Pancreas (tissue), 10 donors: ENCODE measurements at places on chromosomes 3 and 15. TPM values are rescaled to one million over a fixed set of nuclear protein-coding genes. Genes with fewer than 3 reads are reported as not detected.
A peak's percentile ranks its signal among the peaks of the same experiment; 100 is the strongest.

The MYLK gene
- 7.3 TPM for total RNA-seq

- H3K4me3 ChIP-seq: no peak overlapping the region
- no peak overlapping the region for H3K27ac ChIP-seq
- DNase-seq: no peak
- no peaks in the 10 kb centered on the region for H3K4me1 ChIP-seq
- H3K27me3 ChIP-seq: no peaks in the 10 kb centered on the region
- H3K36me3 ChIP-seq: no peaks in the 10 kb centered on the region
Observed at GRCh38 chr3:189229196-189229828, 57.5 kb downstream of the TPRG1 start.

DNA sequence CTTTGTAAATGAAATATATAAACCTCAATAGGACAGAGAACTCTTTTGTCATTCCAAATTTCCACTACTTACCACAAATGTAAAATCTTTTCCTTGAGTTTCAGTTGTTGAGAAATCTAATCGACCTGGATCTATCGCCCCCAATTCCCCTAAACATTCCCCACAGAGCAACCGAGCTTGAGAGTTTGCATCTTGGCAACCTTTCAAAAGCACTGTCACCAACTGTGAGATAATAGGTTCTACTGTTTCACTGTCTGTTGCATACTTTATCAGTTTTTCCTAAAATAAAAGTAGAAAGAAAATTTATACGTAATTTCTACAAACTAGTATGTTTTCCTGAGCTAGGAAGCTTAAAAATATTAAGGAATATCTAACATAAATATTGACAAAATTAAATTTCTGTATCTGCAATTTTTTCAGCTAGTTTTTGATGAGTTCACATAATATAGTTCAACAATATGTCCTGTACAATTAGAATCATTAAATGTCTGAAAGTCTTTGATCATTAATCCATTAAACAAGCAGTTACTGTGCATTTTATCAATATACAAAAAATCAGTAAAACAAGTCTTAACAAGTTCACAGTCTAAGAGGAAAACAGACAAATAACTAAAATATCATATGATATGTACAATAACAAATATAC, 54.5 kb downstream of the ATR start:
- no peaks in the 10 kb centered on the region for H3K36me3 ChIP-seq
- no peaks in the 10 kb centered on the region for H3K27me3 ChIP-seq
- H3K27ac ChIP-seq: no peak overlapping the region
- no peak for DNase-seq

DNA sequence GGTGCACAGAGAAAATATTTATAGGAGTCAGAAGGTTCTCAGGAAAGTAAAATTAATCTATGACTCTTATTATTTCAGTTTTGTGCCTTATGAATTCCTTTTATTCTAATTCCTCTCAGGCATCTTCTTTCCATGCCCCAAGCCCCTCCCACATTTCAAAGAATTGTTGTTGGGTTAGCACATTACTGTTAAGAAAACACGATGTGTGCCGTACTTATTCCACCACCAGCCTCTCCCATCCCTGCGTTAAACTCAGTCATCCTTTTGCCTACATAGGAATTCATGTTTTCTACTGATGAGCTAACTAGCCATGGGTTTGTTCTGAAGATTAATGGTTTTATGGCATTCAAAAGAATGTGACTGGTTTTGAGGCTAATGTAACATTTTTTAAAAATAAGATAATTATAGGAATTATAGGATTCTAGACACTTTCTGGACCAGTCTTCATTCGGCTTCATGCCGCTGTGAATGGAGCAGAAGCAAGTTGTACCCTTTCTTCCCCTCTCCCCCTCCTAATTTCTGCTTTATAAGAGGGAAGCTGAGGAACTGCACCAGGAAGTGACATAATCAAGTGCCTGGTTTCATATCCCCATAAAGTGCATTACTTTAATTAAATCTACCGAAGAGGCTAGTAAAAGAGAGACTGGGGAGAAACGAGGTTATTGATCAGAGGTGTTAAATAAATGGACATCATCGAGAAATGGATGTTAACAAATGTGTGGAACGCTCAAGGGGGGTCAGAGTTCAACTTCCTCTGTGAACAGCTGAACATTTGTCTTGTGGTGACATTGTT, 12.3 kb upstream of the MB21D2 start:
- H3K27ac ChIP-seq: no peak overlapping the region
- DNase-seq: no peak
- no peaks in the 10 kb centered on the region for H3K27me3 ChIP-seq
- H3K4me3 ChIP-seq: no peak overlapping the region
- H3K36me3 ChIP-seq: no peaks in the 10 kb centered on the region
- H3K4me1 ChIP-seq: peaks cover 11% of the 10 kb centered on the region

DNA sequence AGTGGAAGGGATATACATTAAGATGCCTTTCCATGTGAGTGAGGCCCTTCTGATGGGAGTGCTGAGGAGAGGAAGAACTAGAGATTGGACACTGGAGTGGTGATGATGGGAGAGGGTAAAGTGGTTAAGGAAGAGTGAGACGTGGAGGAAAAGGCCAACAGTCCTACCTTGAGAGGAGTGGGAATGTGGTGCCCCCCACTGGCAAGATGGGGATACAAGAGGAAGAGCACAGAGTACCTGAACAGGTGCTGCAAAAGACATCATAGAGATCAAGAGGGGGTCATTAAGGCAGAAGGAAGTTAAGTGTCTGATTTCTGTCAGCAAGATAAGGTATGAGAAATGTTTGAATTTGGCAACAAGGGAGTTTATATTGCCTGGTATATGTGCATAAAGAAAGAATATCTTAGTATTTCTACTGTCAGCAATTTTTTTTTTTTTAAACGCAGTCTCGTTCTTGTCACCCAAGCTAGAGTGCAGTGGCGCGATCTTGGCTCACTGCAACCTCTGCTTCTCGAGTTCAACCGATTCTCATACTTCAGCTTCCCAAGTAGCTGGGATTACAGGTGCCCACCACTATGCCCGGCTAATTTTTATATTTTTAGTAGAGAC, 34.0 kb downstream of the ARIH2 start:
- H3K27ac ChIP-seq: no peak overlapping the region
- H3K36me3 ChIP-seq: peaks cover 4% of the 10 kb centered on the region

The CGNL1 gene
- 26.5 TPM for total RNA-seq

The NR2C2 gene
- total RNA-seq: 14.7 TPM

DNA sequence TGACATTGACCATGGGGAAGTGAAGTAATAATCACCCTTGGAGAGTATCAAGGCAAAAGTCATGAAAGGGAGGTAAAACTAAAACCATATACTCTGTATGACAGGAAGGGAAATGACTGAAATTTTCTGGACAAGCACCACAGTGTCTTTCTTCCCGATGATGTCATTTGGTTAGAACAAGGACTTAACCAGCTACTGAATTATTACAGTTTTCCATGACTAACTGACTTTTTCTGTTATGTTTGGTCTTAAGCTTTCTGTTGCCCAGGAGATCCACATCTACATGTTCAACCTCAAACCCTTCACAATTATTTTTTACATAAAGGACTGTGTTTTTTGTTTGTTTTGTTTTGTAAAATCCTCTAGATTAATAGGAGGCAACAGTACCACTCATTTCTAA, 191.9 kb upstream of the IL12A start:
- no peaks in the 10 kb centered on the region for H3K4me1 ChIP-seq
- H3K36me3 ChIP-seq: no peaks in the 10 kb centered on the region
- H3K27me3 ChIP-seq: no peaks in the 10 kb centered on the region

The SCN11A gene
- 0.03 TPM for total RNA-seq

GRCh38 chr3:158053386-158053785, 52.8 kb downstream of the SHOX2 start:
- no peaks in the 10 kb centered on the region for H3K27me3 ChIP-seq
- H3K27ac ChIP-seq: no peak overlapping the region
- no peak for DNase-seq

DNA sequence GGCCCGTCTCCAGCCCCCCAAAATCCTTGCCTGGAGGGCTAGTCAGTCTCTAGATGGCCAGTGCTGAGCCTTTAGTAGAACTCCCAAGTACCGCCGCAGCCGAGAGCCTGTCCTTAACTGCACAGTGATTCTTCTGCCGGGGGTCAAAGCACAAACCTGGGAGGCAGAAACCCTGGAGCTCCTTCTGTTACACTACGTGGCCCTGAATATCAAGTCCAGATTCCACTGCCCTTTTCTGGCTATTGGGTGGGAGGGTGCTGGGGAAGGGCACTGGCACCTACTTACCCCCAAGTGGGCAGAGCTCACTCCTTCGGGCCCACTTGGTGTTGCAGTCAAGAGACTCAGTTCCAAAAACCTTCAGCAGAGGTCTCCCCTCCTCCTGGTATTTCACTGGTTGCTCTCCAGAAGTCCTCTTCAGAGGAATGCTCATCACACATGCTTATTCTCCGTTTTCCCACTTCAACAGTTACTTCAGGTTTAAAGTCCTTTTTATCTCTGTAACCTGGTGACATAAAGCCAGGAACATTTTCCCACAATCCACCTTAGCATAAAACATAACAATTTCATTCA, 10.8 kb downstream of the PDHB start:
- no peaks in the 10 kb centered on the region for H3K27me3 ChIP-seq
- H3K36me3 ChIP-seq: peaks cover 39% of the 10 kb centered on the region
- DNase-seq: no peak
- no peak overlapping the region for H3K4me3 ChIP-seq

DNA sequence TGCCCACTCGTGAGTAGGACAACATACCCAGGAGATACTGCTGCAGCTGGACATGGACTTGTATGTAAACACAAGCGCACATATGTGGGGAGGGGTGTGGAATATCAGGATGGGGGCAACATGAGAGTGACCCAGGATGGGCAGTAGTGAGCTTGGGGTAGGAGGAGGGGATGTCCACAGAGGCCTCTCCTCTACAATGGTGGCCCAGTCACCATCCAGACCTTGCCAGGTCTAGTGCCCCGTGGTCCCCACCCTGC, 266 bp upstream of the ZBTB47 start:
- H3K27ac ChIP-seq: no peak overlapping the region
- no peaks in the 10 kb centered on the region for H3K27me3 ChIP-seq
- DNase-seq: no peak

- no peaks in the 10 kb centered on the region for H3K27me3 ChIP-seq
- no peaks in the 10 kb centered on the region for H3K36me3 ChIP-seq
- no peak overlapping the region for H3K27ac ChIP-seq
Observed at GRCh38 chr3:8524249-8524648, 22.6 kb downstream of the LMCD1 start.

DNA sequence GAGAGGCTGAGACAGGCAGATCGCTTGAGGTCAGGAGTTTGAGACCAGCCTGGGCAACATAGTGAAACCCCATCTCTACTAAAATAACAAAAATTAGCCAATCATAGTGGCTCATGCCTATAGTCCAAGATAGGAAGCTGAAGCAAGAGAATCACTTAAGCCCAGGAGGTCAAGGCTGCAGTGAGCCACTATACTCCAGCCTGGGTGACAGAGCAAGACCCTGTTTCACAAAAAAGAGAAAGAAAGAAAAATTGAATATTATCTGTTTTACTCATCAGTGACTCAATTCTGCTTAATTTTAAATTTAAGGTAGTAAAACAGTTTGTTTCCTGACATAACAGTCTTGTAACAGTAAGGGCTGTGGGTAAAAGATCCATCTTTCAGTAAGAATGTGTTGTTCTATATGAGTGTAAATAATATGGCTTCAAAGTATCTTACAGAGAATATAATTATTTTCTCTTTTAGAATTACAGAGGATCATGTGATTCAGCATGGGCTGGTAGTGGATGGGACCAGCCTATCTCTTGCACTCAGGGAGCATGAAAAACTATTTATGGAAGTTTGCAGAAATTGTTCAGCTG, 85.8 kb downstream of the ATP11B start:
- H3K36me3 ChIP-seq: no peaks in the 10 kb centered on the region
- H3K27me3 ChIP-seq: no peaks in the 10 kb centered on the region
- H3K4me3 ChIP-seq: no peak overlapping the region

The MYO5A gene
- total RNA-seq: 8.6 TPM

GRCh38 chr15:37028625-37029296, 71.6 kb downstream of the MEIS2 start:
- DNase-seq: no peak
- H3K4me3 ChIP-seq: no peak overlapping the region
- no peak overlapping the region for H3K27ac ChIP-seq

The GUCA1C gene
- total RNA-seq: 19.8 TPM

DNA sequence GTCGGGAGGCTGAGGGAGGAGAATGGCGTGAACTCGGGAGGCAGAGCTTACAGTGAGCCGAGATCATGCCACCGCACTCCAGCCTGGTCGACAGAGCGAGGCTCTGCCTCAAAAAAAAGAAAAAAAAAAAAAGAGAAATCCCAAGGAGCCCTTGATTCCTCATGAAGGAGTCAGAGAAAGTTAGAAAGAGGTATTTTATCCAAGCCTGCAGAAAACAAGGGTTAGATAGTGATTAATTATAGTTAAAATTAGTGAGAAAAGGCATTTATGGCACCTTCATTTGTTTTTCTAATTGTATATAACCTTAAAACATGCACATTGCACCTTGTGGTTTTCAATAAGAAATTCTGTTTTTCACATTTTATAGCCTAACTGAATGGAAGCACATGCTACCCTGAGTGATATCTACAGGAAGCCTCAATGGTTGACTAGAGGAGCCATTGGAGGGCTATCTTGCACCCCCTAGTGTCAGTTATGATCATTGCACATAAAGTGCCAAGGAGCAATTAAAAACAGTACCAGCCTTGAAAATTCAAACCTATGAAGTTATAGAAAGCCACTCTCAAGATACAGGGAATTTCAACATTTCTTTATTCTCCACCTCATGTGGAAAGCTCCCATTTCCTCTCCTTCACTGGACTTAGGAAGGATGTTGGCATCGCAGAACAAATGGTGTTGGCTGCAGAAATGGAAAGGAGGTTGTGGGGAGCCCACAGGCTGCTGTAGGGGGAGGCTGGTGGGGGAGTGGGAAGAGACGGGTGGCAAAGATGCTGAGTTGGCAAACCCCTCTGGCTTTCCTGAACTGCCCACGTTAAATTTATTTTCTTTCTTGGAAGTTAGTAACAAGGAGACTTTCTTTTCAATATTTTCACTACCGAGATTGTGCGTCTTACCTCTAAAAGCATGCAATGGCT, 48.5 kb downstream of the ITGA11 start:
- H3K27ac ChIP-seq: no peak overlapping the region
- no peak overlapping the region for H3K4me3 ChIP-seq
- peak; percentile 28 for DNase-seq

DNA sequence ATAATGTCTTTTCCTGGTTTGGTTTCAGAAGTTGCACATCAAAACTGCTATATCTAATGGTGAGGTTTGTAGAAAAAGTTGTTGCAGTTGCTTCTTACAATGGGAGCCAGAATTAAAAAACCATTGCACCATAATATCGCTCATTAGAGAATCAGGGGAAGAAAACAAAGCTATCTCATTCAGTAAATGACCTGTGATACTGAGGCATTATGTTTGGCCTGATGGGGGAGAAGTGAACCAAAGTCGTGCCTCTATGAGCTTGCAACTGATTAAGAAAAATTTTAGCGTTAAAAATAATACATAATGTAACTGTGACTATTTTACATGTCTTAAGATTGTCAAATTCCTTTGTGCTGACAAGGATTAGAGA, 60.2 kb upstream of the ARHGEF26 start:
- H3K36me3 ChIP-seq: no peaks in the 10 kb centered on the region
- H3K4me1 ChIP-seq: peaks cover 5% of the 10 kb centered on the region
- no peaks in the 10 kb centered on the region for H3K27me3 ChIP-seq
- no peak overlapping the region for H3K27ac ChIP-seq

GRCh38 chr3:41638381-41638780, 323.5 kb downstream of the ULK4 start:
- no peaks in the 10 kb centered on the region for H3K4me1 ChIP-seq
- DNase-seq: no peak
- no peaks in the 10 kb centered on the region for H3K36me3 ChIP-seq
- H3K4me3 ChIP-seq: no peak overlapping the region
